Mesendoderm (in vitro differentiated cells): ENCODE measurements at places on chromosomes 12 and 14.
A peak's percentile ranks its signal among the peaks of the same experiment; 100 is the strongest.

DNA sequence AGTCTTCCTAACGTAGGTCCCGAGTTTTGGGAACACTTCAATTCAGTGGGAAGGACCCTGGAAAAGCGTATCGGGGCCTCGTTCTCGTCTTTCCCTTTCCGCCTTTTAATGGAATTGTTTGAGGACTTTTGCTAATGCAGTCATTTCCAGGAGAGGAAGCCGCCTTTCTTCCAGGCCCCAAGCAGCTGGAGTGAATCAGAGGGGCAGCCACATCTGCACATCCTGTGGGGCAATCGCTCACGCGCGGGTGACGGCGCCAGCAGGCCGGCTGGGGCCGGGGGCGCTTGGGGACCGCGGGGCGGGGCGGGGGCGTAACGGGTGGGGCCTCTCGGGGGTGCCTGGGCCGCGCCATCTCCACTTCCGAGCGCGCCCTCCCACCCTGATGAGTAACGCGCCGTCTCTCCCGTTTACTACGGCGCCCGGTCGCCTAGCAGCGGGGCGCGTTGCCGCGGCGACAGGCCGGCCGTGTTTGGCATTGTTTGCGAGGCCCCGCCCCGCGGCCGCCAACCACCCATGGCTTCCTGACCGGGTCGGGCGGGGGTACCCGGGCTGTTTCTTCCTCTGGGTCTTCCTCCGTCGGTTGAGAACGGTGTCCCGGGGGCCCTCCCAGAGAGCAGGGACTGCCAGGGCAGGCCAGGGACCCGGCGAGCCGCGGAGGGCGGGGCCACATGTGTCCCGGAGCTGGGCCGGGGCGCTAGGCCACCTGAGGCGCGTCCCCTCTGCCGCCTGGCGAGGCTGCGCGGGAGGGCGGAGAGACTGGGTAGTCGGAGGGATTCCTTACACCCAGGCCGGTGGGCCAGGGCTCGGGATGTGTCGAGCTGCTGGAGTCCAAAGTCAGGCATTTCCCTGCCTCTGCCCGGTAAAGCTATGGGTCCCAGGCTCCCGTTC lies 2.3 kb downstream of the GSG1 start:
- H3K27me3 ChIP-seq = no peaks in the 10 kb centered on the region
- H3K4me3 ChIP-seq = peak overlapping the region; percentile 36
- H3K4me1 ChIP-seq = peaks cover 7% of the 10 kb centered on the region
- DNase-seq = peak; percentile 97
- H3K36me3 ChIP-seq = no peaks in the 10 kb centered on the region
- H3K27ac ChIP-seq = peak overlapping the region; percentile 61

DNA sequence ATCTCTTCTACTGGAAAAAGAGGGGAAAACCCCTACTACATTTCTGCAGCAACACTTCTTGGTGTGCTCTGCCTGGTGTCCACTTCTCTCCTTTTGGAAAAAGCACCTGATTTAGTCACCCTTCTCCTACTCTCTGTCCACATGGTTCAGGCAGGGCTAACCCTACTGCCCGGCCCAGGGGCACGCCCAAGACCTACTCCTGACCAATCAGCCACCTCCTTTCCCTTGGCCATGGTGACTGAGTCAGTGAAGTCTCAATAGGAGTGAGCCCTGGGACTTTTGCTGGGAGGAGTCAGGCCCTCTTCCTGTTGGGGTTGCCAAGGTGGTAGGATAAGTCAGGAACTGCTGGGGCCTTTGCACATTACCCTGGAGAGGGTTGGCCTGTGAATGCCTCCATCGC lies 52.5 kb upstream of the MYL2 start:
- no peaks in the 10 kb centered on the region for H3K36me3 ChIP-seq
- H3K27ac ChIP-seq = no peak overlapping the region
- no peaks in the 10 kb centered on the region for H3K27me3 ChIP-seq
- H3K4me1 ChIP-seq = no peaks in the 10 kb centered on the region
- no peak for DNase-seq
- no peak overlapping the region for H3K4me3 ChIP-seq

DNA sequence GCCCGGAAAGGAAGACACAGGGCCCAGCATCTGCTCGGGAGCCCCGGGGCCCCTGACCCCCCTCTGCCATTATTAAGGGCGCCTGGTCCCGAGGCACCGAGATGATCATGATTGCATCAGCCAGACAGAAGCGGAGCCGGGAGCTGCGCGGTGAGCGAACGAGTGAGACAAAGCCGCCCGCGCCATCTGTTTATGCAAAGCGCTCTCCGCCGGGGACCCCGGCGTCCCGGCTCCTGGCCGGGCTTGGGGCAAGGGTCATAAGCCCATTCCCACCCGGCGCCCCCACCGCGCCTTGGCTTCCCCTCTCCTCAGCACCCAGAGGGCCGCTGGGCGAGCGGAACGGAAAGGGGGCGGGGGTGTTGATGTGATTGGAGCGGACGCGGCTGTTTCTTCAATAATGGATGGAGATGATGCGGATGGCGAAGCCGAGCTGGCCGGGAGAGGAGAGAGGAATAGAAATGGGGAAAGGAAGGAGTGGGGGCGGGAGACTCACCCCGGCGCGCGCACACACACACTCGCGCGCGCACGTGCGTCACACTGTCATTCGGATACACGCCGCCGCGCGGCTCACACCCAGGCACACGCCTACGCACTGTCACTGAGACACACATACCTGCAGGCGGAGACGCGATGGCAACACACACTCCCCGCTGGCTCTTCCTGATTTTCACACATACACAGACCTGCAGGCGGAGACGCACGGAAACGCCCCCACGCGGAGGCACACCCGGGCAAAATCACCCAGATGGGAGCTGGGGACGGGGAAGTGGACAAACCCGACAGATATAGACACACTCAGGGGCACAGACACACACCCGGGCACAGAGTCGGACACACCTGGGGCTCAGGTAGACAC lies 10.7 kb downstream of the STAC3 start:
- no peak overlapping the region for H3K27ac ChIP-seq
- peak; percentile 67 for DNase-seq
- H3K4me3 ChIP-seq = peak overlapping the region; percentile 3
- no peaks in the 10 kb centered on the region for H3K36me3 ChIP-seq
- H3K27me3 ChIP-seq = peaks cover 43% of the 10 kb centered on the region

- no peak overlapping the region for H3K27ac ChIP-seq
- no peaks in the 10 kb centered on the region for H3K4me1 ChIP-seq
- H3K36me3 ChIP-seq = no peaks in the 10 kb centered on the region
- no peak overlapping the region for H3K4me3 ChIP-seq
- no peaks in the 10 kb centered on the region for H3K27me3 ChIP-seq
Measured at GRCh38 chr14:60861545-60862140, 119.2 kb downstream of the TRMT5 start.

- no peaks in the 10 kb centered on the region for H3K27me3 ChIP-seq
- peaks cover 21% of the 10 kb centered on the region for H3K36me3 ChIP-seq
- H3K4me3 ChIP-seq = no peak overlapping the region
- H3K27ac ChIP-seq = no peak overlapping the region
Measured at GRCh38 chr12:6540181-6540877, 6.0 kb downstream of the GAPDH start.

GRCh38 chr14:78153064-78153341 lies 17.2 kb upstream of the NRXN3 start:
- no peak for DNase-seq
- no peaks in the 10 kb centered on the region for H3K27me3 ChIP-seq
- no peaks in the 10 kb centered on the region for H3K36me3 ChIP-seq

DNA sequence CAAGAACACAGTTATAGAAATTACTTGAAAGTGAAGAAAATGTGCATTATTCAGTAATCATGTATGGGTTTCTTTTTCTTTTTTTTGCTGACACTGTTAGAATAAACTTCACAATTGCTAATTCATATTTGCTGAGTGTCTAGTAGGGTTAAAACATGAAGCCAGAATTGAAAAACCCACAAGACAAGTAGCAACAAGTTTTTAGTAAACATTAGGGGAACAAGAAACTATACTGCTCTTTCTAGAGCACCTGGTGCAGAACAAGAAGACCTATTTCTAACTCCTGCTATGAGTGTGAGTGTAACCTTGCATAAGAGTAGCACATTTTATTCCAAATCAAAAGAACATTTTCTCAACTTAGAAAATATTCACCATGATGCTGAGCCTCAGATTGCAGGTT lies 83.2 kb downstream of the ITPR2 start:
- H3K4me3 ChIP-seq = no peak overlapping the region
- no peak for DNase-seq
- no peaks in the 10 kb centered on the region for H3K36me3 ChIP-seq
- H3K27me3 ChIP-seq = no peaks in the 10 kb centered on the region
- no peak overlapping the region for H3K27ac ChIP-seq

DNA sequence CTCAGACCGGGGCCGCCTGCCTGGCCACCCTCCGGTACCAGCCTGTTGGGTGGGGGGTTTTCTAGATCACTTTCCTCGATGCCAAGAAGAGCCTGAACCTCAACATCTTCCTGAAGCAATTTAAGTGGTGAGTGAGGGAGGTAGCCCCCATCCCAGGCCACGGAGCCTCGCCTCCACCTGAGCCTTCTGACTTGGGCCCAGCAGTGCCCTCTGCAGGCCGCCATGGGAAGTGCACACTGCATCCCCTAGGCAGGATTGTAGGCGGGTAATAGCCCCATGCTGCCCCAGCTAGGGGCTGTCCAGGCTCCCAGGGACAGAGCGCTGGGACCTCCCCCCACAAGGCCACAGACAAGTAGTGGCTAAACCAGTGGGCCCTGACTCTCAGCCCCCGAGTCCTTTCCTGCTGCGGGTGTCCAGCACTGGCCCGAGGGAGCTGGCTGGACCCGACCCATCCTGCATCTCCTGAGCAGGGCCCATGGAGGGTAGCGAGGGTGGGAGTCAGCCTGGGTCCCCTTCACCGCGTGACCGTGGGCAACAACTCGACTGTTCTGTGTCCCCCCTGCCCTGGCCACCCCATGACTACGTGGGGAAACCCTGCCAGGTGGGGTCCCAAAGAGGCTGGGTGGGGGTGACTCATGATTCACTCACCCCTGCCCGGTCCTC lies 15.3 kb upstream of the ADSS1 start:
- H3K4me1 ChIP-seq = peaks cover 2% of the 10 kb centered on the region
- H3K27me3 ChIP-seq = no peaks in the 10 kb centered on the region
- H3K4me3 ChIP-seq = no peak overlapping the region
- peaks cover 10% of the 10 kb centered on the region for H3K36me3 ChIP-seq
- DNase-seq = peak; percentile 86
- H3K27ac ChIP-seq = no peak overlapping the region
